ENCODE measurements at places on chromosomes 3 and 15.

DNA sequence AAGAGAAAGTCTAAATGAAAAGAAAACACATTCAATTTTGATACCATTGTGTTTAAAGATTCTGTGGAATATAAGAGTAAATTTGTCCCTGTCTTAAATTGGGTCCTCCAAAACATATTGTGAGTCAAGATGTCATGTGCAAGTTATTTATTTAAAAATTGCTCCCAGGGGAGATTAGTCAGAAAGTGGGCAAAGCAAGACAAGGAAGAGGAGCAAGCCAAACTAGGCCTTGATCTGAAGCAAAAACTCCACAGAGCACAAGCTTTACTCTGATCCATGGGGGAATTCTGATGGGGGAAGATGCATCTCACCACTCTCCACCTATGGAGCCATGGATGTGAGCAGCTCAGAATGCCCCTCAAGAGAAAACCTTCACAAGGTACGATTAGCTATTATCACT, 342.8 kb upstream of the IL12A start:
- DNase-seq, result no peak

DNA sequence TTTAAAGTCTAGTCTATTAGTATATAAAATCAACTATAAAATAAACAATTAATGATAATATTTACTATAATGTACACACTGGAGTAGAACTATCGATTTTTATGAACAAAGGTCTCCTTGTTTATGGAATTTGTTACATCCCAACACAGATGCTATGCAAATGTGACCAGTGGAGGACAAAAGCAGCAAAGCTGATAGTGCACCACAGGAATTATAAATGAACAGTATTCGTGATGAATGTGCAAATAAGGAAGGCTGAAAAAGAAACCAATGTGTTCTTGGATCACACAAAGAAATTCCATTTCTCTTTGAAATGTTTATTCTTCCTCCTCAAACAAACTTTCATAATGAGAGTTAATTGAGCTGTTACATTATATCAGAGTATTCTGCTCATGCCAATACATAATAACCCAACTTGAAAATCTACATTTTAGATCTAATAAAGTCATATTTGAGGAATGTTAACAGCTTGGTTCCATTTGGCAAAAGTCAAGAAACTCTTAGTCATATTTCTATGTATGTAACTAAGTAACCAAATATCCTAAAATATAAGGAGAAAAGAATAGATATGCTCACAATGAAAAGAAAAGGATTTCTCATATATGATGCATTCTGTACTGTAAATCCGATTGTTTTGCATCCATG, 79.3 kb downstream of the NEK10 start:
- DNase-seq, result peak; percentile 15

DNA sequence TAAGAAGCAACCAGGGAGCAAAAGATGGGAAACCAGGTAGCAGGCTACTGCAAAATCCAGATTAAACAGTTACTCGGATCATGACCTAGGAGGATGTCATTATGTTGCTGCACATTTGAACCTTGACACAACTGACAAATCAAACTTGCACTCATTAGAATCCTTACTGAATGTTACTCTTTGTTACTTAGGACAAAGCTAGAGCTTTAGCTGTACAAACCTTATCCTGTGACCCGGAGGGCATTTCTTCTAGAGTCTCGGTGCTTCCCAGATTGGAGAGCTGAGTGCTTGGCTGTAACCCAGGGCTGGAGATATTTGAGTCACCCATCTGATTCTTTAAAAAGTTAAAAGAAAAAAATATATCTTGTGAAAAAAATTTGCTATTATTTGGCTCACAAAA, 43.4 kb downstream of the DCP1A start:
- peak; percentile 22 for DNase-seq

DNA sequence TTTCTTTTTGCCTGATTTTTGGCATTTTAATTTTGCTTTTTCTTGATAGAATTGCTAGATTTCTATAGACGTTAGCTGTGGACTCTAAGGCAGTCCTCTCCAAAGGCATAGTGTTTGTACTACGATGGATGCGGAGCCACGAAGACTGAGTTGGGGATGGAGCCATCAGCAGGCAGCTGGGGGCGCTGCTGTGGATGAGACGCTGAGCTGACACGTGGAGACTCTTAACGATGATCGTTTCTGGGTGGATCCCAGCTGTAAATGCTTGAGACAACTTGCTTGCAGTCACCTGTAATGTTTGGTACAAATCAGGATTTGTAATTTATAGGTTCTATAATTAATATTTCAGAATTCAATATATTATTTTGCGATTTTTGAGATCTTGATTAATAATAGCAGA, 13.3 kb upstream of the PPP1R2 start:
- DNase-seq, result peak; percentile 33

DNA sequence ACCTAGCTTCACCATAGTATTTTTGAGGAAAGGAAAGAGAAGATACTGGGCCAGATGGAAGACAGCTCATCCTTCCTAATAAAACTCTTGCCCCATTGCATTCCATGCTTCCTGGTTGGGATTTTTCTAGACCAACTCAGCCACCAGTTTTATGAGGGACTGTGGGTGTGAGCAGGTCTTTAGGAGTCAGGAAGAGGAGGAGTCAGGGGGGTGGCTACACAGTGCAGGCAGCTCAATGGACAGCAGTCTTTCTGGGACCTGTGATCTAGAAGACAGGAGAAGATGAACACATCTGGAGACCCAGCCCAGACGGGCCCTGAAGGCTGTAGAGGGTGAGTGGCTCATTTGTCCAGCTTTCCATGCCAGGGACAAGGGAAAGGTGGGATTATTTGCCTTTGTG, at the start of gene NOX5:
Gene NOX5, plus strand, starts transcription at position 242 of the 400 bp plus-strand sequence. Its CDS starts 41 bp downstream, at position 283.
- no peak for DNase-seq

GRCh38 chr3:63386568-63386967, 108.5 kb downstream of the SYNPR start:
- no peak for DNase-seq

GRCh38 chr3:126961791-126962461, 21.0 kb upstream of the PLXNA1 start:
- DNase-seq, result no peak

GRCh38 chr15:43150191-43150929, 17.0 kb downstream of the TMEM62 start:
- DNase-seq, result peak; percentile 82

DNA sequence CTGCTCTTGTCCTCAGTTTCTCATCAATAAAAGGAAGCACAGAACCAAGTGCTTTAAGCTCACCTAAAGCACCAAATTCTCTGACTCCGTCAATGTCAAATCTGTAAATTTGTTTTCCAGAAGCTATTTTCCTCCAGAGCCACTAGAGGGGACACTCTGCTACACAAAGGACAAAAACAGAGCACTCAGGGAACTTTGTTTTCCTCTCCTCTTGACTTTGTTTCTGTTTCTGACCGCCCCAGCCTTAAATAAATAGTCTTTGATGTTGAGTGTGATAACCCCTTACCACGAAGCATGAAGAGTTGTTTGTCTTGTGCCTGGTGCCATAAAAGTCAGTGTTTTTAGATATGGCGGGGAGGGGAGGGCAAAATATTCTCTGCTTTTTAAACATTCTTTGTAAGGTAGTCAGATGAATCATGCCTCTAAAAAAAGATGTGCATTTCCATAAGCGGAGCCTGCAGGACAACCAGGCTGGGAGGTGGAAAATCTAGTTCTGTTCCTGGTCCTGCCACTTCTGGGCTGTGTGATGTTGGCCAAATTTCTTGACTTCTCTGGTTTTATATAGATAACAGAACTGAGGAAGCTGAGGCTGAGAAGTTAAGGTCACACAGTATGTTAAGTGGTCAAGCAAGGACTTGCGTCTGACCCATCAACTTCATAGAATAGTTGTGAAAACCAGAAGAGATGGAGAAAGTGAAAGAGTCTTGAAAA, 7.3 kb upstream of the ZBTB38 start:
- peak; percentile 92 for DNase-seq

- no peak for DNase-seq
Observed at GRCh38 chr3:13040361-13041074, 32.7 kb downstream of the IQSEC1 start.

DNA sequence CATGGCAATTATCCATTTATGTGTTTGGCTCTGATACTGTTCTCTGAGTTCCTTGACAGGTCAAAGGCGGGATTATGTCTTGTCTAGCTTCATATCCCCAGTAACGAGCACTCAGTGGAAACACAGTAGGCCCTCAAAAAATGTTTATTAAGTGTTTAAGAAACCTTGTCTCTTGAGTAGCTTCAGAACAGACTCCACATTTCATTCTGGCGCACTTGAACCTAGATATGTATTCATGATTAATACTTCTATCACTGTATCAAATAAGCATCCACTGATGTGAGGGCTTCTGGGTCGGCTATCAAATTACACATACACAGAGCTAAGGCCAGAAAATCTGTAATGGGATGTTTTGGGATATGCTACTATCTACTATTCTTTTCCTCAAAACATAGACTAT, 4.6 kb downstream of the CBLB start:
- DNase-seq, result no peak

Measured in fibroblast of pulmonary artery (primary cell).